Epithelial cell of alveolus of lung (primary cell): ENCODE measurements at places on chromosomes 1 and 21. TPM values are rescaled to one million over a fixed set of nuclear protein-coding genes. Genes with fewer than 3 reads are reported as not detected.

The TMCO2 gene
- total RNA-seq, result not detected in 2 replicates

The LCK gene
- 0.65 TPM in 1 of 2 replicates, not detected in the other for total RNA-seq

The HES3 gene
- not detected in 2 replicates for total RNA-seq

The CFAP141 gene
- total RNA-seq, result not detected in 2 replicates

The LACTBL1 gene
- not detected in 2 replicates for total RNA-seq

The IPO13 gene
- total RNA-seq, result 13.3 and 16.8 TPM in 2 replicates

The RGS4 gene
- 14.4 and 30.9 TPM in 2 replicates for total RNA-seq
